ENCODE measurements at places on chromosomes 7 and 10.

GRCh38 chr10:13792006-13792405 is 205.2 kb downstream of the PRPF18 start:
- DNase-seq: peak; percentile 49

DNA sequence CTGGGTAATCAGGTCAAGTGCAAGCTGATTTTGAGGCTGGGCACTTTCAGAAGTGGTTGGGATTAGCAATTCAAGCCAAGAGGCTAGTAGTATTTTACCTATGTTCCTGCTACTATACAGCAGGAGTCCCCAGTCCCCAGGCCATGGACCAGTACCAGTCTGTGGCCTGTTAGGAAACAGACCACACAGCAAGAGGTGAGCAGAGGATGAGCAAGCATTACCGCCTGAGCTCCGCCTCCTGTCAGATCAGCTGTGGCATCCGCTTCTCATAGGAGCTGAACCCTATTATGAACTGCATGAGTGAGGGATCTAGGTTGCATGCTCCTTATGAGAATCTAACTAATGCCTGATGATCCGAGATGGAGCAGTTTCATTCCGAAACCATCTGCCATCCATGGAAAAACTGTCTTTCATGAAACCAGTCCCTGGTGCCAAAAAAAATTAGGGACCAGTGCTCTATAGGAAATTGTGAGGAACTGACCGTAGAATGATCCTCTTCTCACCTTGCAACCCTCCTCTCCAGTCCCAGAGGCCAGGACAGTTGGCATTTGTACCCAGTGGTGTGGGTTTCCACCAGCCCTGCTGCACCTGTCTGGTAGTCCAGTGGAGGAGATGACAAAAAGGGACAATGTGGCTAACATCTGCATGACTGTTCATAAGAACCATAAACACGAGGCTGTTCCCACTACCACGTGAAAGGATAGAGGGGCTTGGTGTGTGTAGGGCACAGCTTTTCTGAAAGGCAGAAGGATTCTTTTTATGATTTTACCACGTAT is 172.5 kb downstream of the KIAA1217 start:
- no peak for DNase-seq

DNA sequence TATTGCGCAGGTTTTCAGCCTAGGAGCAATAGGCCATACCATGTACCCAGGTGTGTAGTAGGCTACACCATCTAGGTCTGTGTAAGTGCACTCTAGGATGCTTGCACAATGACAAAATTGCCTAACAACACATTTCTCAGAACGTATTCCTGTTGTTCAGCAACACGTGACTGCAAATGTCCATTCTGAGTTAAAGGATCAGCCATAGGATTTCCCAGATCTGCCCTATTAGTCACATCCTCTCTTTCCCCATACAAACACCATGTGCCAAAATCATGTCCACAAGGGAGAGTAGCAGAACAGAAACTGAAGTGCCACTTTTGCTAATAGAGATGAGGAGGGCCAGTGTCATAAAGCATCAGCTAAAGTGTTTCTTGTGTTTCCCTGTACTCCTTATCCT is 42.6 kb upstream of the AMPH start:
- peak; percentile 22 for DNase-seq

DNA sequence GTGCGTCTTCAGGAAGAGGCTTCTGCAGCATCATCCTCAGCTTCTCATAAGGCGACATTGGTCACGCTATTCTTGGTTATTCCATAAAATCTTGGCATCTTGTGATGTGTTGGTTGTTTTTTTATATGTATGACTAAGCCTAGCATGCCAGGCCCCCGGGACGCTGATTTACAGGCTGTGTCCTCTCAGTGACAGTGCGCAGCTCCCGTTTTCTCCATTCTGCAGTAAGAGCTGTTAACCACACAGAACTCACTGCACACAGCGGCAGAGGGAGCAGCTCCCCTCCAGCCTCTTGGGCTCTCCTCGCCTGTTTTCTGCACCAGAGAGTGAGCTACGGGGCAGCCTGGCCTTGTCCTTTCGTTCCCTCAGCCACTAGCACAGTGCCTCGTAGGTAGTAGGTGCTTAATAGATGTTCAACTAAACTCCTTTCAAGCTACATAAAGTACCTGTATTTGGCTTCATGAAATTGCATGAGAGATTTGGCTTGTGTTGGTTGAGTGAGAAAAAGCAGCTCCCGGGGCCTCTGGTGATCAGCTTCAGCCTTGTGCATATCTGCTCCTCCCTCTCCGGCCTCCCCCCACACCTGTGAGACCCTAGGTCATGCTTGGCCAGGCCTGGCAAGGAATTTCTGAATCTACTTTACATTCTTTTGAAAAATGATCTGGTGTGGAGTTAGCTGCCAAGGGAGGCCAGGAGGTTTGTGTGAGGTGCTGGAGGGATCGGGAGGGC is 116.2 kb downstream of the WDR37 start:
- DNase-seq: no peak

DNA sequence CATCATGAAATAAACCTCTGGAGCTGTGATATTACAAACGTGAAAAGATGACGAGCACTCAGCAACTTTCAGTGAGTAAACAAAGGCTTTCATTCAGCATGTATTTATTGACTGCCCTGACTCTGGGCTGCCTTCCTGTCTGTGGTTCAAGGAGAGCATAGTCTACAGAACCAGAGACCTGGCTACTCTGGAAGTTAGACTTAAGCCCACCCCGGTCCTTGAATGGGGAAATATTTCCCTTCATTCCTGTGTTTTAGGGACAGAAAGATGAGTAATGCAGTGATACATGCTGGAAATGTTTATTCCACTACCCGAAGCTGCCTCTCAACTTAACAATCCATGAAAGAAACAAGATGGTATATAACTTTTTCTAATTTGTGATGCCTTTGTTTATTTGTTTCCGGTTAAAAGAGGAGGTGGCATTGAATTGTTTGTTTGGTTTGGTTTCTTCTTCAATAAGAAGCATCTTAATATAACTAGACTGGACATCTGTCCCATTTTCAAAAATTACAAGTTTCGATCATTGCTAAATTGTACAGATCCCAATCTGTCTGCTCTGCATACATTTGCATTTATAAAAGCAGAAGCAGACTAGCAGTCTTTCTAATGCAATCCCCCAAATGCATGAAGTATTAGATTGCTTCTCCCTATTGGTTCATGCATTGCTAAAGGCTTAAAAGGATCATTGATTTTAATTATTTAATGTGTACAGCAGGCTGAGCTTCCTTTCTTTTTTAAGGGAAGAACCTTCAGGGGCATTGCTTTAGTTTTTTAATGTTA is 57.7 kb downstream of the TRUB1 start:
- DNase-seq: no peak

DNA sequence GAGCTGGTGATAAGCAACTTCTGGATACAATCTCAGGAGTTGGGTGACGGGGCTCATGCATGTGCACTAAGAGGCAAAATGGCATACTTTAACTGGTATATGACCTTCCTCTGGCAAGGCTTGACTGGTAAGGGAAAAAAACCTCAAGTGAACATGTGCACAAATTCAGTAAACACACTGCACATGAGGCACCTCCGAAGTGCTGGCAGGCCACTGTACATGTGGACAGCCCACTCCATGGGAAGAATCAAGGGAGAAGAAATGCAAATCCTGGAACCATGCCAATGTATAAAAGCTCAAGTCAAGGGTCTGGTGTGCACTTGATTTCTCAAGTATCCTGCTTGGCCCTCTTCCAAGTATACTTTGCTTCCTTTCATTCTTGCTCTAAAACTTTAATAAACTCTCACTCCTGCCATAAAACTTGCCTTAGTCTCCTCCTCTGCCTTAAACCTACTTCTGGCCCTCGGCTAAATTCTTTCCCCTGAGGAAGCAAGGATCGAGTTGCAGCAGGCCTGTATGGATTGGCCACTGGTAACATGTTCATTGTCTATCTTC is 167.2 kb downstream of the RAMP3 start:
- DNase-seq: no peak

- DNase-seq: peak; percentile 94
These were observed 161.6 kb downstream of the PKD1L1 start for GRCh38 chr7:47786557-47787248.

DNA sequence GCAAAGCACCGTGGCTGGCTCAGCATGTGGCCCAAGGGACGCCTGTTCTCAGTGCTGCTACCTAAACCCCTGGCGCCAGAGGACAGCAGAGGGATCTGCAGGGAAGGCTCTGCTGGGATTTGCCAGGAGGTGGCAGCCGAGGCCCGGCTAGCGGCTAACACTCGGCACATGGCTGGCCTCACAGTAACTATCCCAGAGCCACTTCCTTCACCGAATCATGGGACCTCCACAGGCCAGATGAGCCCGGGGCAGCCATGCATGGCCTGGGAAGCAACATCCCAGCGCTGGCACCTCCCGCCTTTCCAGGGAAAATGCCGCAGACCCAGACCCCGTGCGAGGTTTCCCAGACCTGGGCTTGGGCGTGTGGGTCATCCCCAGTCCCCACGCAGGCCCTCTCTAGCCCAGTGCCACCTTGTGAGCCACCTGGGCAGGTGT is 36.4 kb downstream of the DPYSL4 start:
- DNase-seq: peak; percentile 87

- no peak for DNase-seq
These were observed 832.1 kb downstream of the CNTNAP2 start for GRCh38 chr7:146948703-146949102.

DNA sequence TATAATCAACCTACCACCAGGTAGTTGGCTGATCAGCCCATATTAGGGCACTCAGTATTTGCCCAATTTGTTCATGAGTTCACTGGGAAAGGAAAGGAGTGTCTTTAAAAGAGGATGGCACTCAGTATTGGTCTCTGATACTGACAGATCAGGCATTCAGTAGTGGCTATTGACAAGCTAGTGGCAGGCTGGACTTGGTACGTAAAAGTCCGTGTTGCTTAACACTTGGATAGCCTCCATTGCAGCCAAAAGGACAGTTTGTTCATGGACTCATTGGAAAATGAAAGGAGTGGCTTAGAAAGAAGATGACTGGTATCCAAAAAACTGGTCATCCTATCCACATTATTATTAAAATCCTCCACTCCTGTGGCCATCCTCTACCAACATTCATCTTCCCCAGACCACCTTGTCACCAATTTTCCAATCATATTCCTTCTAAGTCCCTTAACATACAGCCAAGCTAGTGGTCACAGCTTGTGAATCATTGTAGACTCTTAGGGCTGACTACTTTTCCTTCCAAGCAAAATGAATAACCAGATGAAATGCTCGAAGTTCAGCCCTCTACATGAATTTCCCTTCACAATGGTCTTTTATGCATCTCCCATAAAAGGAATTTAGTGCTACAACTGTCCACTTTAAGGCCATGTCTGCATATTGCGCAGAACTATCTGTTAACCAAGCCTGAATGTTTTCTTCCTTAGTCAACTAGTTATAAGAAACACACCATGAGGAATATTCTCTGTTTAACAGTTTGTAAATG is 78.6 kb upstream of the MAGI2 start:
- no peak for DNase-seq

DNA sequence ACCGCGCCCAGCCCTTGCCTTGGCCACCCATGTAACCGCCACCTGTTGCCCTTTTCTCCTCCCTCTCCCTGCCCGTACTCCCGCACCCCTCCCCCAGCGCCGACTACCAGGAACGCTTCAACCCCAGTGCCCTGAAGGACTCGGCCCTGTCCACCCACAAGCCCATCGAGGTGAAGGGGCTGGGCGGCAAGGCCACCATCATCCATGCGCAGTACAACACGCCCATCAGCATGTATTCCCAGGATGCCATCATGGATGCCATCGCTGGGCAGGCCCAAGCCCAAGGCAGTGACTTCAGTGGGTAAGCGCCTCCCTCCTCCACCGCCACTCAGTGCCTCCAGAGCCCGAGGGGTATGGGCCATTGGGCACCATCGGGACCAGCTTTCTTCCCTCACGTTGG is 18.7 kb downstream of the LDB3 start:
- DNase-seq: no peak

GRCh38 chr10:4751211-4751610 is 74.8 kb upstream of the AKR1E2 start:
- DNase-seq: no peak

- DNase-seq: no peak
These were observed 623.5 kb downstream of the POM121L12 start for GRCh38 chr7:53658951-53659350.

- DNase-seq: no peak
These were observed 199.9 kb downstream of the KLF6 start for GRCh38 chr10:3584926-3585784.

DNA sequence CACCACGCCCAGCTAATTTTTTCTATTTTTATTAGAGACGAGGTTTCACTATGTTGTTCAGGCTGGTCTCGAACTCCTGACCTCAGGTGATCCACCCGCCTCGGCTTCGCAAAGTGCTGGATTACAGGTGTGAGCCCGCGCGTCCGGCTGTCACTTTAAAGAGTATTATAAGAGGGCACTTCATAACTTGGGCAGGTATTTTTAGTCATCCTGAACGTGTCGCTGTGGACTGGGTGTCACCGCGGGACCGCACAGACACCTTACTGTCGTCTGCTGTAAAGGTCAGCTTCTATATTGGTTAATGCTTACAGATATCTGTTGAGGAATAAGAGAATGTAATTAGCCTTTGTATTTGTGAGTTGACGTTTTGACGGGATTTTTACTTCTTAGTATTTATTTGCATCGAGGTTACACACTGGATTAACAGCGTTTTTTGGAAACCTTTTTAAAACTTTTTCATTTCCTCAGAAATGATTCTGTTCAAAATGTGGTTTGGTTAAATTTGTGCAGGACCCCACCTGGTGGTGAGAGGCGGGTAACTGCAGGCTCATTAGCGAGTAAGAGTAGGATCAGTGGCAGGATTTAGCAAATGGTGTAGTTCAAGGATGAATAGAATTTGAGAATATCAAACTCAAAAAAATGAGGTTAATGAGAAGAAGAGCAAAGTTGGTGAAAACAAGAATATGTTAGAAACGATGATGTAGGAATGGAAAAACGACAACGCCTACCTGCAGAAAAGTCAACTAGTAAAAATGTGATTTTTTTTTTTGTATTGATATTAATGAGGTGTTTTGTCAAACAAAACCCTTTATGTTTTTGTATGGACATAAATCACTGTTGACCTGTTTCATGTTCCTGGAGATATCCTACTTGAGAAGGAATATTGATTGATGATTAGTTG is 3.2 kb downstream of the DNAJB6 start:
- peak; percentile 59 for DNase-seq

GRCh38 chr7:96663457-96663856 is 46.2 kb downstream of the SEM1 start:
- no peak for DNase-seq

GRCh38 chr10:110500515-110500905 is 2.8 kb downstream of the DUSP5 start:
- DNase-seq: no peak

DNA sequence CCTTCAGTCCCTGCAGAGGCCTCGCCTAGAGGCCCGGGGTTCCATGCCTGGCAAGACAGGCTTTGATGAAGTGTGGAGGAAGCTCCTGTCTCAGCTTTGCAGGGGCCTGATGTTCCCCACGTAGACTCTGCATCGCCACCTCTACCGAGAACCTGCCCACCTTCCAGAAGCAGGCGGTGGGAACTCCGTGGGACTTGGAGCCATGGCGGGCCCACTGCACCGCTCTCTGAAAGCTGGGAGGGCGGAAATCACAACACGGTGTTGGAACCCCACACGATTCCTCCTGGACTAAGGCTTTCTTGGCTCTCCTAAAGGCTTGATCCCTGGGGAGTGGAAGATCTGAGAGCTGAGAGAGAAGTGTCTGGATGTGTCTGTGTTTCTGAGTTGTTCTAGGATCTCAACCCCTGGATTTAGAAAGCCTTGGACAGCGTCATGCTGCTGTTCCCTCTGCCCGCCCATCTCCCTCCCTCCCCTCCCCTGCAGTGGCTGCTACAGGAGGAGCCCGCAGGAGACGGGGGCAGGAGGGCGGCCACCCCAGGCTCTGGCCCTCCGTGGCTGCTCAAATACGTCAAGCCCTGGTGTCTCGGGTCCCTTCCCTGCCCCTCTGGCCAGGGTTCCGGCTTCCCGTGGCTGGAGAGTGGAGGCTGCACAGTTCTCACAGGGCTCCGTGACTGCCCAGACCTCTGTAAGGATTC is 79.7 kb downstream of the VIPR2 start:
- DNase-seq: no peak

Measured in adrenal gland (tissue), 19 donors.